ENCODE measurements at places on chromosomes 5 and 9. TPM values are rescaled to one million over a fixed set of nuclear protein-coding genes. Genes with fewer than 3 reads are reported as not detected.

The ZBED3 gene
- total RNA-seq = 3.9 TPM

The GFI1B gene
- total RNA-seq = 1.1 TPM

The ADGRV1 gene
- total RNA-seq = 114 TPM

The LECT2 gene
- total RNA-seq = not detected
